ENCODE measurements at places on chromosomes 6 and 20. TPM values are rescaled to one million over a fixed set of nuclear protein-coding genes. Genes with fewer than 3 reads are reported as not detected.

LPA gene
- not detected for total RNA-seq

MCHR2 gene
- total RNA-seq, result not detected

NCOA6 gene
- total RNA-seq, result 13.0 TPM

CD40 gene
- 38.3 TPM for total RNA-seq

DNA sequence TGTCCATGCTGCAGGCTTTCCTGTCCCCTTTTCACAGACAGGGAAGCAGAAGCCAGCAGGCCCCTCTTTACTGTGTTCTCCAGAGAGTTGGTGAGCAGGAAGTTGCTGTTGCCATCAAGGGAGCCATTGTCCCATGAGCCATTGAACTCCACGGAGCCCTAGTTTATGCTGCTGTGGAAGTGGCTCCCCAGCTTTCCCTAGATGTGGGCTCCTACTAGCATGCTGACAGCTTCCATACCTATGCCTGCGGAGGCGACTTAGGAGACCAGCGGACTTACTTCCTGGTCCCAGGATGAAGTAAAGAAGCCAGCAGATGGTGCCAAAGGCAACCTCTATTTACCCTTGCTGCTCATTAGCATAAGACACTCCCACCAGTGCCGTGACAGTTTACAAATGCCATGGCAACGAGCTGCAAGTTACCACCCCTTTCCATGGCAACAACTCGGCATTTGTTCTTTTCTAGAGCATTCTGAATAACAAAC is 30.8 kb upstream of the FKBP1A start:
- no peak for DNase-seq
- H3K4me3 ChIP-seq, result no peak overlapping the region
- no peaks in the 10 kb centered on the region for H3K27me3 ChIP-seq
- H3K27ac ChIP-seq, result no peak overlapping the region
- H3K36me3 ChIP-seq, result no peaks in the 10 kb centered on the region

- no peaks in the 10 kb centered on the region for H3K36me3 ChIP-seq
- H3K4me1 ChIP-seq, result peaks cover 76% of the 10 kb centered on the region
- DNase-seq, result no peak
- H3K27ac ChIP-seq, result peak overlapping the region; percentile 68
- no peak overlapping the region for H3K4me3 ChIP-seq
- H3K27me3 ChIP-seq, result no peaks in the 10 kb centered on the region
These were observed 23.7 kb downstream of the SPATA2 start for GRCh38 chr20:49891476-49892110.

DNA sequence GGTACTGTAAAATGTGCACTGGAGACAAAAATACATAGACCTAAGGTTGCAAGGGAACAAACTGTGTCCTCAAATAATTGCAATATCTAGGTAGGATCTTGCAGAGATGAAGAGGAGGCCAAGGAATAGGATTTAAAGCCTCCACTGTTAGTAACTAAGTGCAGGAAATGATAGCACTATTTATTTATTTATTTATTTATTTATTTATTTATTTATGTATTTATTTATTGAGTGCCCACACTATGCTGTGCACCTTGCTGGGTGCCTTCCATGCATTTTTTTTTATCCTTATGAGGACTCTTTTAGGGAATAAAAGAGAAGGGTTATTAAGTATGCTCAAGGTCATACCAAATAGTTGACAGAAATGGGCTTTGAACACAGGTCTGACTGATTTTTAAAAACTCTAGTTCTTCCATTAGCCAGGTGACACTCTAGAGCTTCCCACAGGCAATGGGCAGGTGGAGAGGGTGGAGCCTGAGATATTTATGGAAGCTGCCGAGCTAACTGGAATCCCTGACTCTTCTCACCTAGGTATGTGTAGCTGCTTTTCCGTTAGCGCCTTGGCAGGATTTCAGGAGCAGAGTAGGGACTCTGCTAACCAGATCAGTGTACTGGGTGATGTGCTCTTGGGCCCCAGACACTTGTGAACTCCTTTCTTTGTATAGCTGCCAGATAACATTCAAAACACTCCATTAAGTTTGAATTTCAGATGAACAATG is 12.8 kb upstream of the NUP153 start:
- H3K4me1 ChIP-seq, result no peaks in the 10 kb centered on the region
- no peak overlapping the region for H3K27ac ChIP-seq
- H3K4me3 ChIP-seq, result no peak overlapping the region
- no peak for DNase-seq
- H3K27me3 ChIP-seq, result no peaks in the 10 kb centered on the region
- H3K36me3 ChIP-seq, result no peaks in the 10 kb centered on the region

- H3K27ac ChIP-seq, result no peak overlapping the region
- H3K36me3 ChIP-seq, result peaks cover 41% of the 10 kb centered on the region
These were observed 5.7 kb upstream of the USP49 start for GRCh38 chr6:41900861-41901260.

- no peaks in the 10 kb centered on the region for H3K4me1 ChIP-seq
- no peak overlapping the region for H3K27ac ChIP-seq
- no peak for DNase-seq
- no peak overlapping the region for H3K4me3 ChIP-seq
- H3K36me3 ChIP-seq, result peaks cover 17% of the 10 kb centered on the region
These were observed 37.6 kb downstream of the NR2E1 start for GRCh38 chr6:108203189-108204112.

SLC35F1 gene
- total RNA-seq, result 2.5 TPM

HLA-DPB1 gene
- 48.4 TPM for total RNA-seq

DNA sequence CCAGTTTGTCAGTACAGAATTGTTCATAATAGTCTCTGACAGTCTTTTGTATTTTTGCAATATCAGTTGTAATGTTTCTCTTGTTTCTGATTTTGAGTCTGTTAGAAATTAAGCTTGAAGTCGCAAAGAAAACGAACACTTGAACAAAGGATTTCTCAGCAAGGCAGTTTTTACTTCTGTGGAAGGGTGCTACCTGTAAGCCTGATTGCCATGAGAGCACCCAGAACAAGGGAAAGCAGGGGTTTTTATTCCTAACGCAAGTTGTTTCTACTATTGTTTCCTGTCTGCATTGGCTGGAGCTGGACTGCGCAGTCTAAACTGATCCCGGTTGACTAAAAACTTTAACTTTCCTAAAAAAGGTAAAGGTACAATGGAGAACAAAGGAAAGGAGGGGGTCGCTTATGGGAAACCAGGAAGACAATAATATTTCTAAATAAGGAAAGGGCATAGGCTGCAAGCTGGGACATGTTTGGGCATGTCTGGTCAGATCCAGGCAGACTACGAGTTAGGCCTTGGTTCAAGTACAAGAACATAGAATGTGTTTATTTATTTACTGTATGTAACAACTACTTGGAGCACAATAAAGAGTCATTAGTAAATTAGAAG is 28.5 kb downstream of the HLA-B start:
- H3K27ac ChIP-seq, result no peak overlapping the region
- no peak for DNase-seq
- H3K36me3 ChIP-seq, result no peaks in the 10 kb centered on the region
- no peaks in the 10 kb centered on the region for H3K27me3 ChIP-seq

DNA sequence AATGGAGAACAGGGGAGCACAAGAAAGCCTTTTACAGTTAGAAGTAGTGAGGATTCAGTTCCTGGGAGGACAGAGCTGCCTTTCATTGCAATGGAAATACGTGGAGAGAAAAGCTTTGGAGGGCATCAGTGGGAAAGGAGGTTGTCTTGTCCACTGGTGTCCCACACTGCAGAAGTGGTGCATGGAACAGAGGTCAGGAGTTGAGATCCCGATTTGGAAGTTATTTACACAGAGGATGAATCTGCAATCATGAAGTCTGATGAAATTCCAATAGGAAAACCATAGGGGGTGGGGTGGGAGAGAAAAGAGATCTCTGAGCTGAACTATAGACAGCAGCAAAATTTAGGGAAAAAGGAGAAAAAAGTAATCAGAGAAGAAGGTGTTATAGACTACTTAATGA is 33.6 kb downstream of the ADGRG6 start:
- H3K27me3 ChIP-seq, result no peaks in the 10 kb centered on the region
- H3K27ac ChIP-seq, result no peak overlapping the region
- H3K36me3 ChIP-seq, result no peaks in the 10 kb centered on the region
- no peaks in the 10 kb centered on the region for H3K4me1 ChIP-seq
- H3K4me3 ChIP-seq, result no peak overlapping the region

- no peak overlapping the region for H3K4me3 ChIP-seq
- no peak for DNase-seq
- no peak overlapping the region for H3K27ac ChIP-seq
- no peaks in the 10 kb centered on the region for H3K27me3 ChIP-seq
- H3K4me1 ChIP-seq, result no peaks in the 10 kb centered on the region
These were observed 195.7 kb upstream of the CITED2 start for GRCh38 chr6:139570166-139570565.

COL11A2 gene
- total RNA-seq, result 0.65 TPM

KIAA1755 gene
- total RNA-seq, result 3.5 TPM

- H3K4me3 ChIP-seq, result no peak overlapping the region
- no peaks in the 10 kb centered on the region for H3K4me1 ChIP-seq
- no peak overlapping the region for H3K27ac ChIP-seq
- no peaks in the 10 kb centered on the region for H3K27me3 ChIP-seq
These were observed 4.1 kb upstream of the PHACTR2 start for GRCh38 chr6:143673669-143674068.

DNA sequence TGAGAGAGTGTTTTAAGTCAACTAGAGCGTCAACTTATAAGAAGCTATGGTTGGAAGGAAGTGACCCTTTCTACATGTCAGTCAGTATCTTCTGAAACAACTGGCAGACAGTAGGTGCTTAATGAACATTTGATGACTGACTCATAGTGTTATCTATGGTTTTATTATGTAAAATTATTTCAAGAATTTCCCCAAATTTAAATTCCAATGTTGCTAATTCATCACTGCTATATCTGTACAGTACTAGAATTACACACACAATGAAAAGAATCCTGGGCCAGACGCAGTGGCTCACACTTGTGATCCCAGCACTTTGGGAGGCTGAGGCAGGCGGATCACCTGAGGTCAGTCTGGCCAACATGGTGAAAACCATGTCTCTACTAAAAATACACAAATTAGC is 721.4 kb upstream of the FLRT3 start:
- no peaks in the 10 kb centered on the region for H3K4me1 ChIP-seq
- no peak for DNase-seq
- H3K27ac ChIP-seq, result no peak overlapping the region
- no peaks in the 10 kb centered on the region for H3K36me3 ChIP-seq

DNA sequence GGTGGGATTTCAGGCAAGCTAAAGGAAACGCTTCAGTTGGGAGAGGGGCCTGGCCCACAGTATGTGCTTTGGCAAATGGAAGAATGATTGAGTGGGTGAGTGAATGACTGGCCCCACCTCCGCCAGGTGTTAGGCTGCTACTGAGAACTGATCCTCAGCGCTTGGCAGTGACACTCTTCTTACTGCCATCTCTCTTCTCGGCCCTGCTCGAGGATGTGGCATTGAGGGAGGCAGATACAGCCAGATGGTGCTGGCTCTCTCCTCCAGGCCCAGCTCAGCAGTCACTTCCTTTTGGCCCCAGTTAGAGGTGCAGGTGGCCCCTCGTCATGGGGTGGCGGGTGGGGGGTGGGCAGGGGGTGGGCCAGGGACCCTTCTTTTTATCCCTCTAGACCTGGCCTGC is 38.9 kb upstream of the KCNK5 start:
- DNase-seq, result no peak
- H3K4me3 ChIP-seq, result no peak overlapping the region
- H3K4me1 ChIP-seq, result no peaks in the 10 kb centered on the region
- no peak overlapping the region for H3K27ac ChIP-seq
- no peaks in the 10 kb centered on the region for H3K36me3 ChIP-seq
- H3K27me3 ChIP-seq, result peaks cover 2% of the 10 kb centered on the region

- no peak overlapping the region for H3K27ac ChIP-seq
- no peak for DNase-seq
- H3K36me3 ChIP-seq, result no peaks in the 10 kb centered on the region
- H3K27me3 ChIP-seq, result no peaks in the 10 kb centered on the region
- H3K4me1 ChIP-seq, result no peaks in the 10 kb centered on the region
These were observed 120.3 kb downstream of the CDH4 start for GRCh38 chr20:61372137-61373054.

DNA sequence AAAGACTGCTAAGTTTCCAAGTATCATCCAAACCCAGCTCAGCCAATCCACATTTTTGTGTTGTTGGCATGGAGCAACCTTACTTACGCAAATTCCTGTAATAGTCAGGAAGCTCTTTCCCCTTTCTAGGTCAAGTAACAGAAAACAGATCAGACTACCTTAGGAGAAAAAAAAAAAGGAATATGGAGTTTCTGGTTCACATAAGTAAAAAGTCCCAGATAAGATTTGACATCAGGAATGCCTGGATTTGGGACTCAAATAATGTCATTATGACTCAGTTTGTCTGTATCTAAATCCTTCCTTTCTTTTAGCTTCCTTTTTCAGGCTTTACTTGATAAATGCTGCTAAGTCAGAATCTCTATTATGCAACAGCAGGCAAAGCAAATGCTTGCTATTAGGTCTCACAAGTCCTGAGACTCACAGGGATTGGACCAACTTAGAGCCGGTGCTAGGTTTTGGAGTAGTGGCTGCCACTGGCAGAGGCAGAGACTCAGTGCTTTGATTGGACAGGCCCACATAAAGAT is 44.5 kb downstream of the NCOA7 start:
- no peak for DNase-seq
- no peaks in the 10 kb centered on the region for H3K4me1 ChIP-seq
- no peaks in the 10 kb centered on the region for H3K36me3 ChIP-seq
- no peaks in the 10 kb centered on the region for H3K27me3 ChIP-seq
- peak overlapping the region; percentile 66 for H3K27ac ChIP-seq

DNA sequence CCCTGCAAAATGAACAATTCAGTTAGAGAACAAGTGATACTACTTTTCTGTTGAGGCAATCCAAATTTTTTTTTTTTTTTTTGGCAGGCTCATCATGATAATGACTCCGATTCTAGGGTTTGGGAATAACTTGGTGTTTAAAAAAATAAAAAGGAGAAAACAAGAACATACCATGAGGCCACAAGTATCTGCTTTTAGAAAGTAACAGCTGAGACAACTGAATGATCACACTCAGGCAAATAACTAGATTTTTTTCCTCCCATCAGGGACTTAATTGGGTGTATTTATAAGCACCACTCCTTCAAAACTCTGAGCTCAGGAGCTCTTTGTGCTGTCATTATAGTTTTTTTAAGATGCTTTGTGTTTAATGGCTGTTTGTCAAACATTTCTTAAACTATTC is 29.6 kb downstream of the PAK5 start:
- H3K36me3 ChIP-seq, result no peaks in the 10 kb centered on the region
- no peaks in the 10 kb centered on the region for H3K27me3 ChIP-seq
- no peak for DNase-seq
- H3K4me1 ChIP-seq, result no peaks in the 10 kb centered on the region

DNA sequence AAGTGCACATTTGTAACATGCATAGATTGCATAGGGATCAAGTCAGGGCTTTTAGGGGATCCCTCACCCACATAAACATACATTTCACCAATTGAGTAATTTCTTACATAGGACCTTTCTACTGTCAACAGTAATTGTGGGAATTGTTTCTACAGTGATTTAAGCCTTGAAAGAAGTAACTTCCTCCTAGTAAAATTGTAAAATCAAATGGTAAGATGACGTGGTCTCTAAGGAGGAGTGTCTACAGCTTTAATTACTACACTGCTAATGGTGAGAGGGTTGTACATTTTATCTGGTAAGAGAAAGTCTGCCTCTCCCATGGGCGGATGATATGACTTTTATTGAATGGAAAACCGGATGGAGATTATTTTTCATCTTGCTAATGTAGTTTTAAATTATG is 98.0 kb downstream of the RPP40 start:
- H3K36me3 ChIP-seq, result no peaks in the 10 kb centered on the region
- no peak overlapping the region for H3K4me3 ChIP-seq
- no peaks in the 10 kb centered on the region for H3K27me3 ChIP-seq
- no peak for DNase-seq

SOX18 gene
- 44.0 TPM for total RNA-seq

PCED1A gene
- 8.2 TPM for total RNA-seq
